HuH-7.5 (cell line): ENCODE measurements at places on chromosomes 3 and 15.

- no peak for DNase-seq
Observed at GRCh38 chr3:42298259-42298658, 32.3 kb upstream of the CCK start.

- DNase-seq = no peak
Observed at GRCh38 chr3:82194870-82195269, 433.4 kb upstream of the GBE1 start.

GRCh38 chr3:71176366-71176765 lies 407.2 kb downstream of the FOXP1 start:
- no peak for DNase-seq

DNA sequence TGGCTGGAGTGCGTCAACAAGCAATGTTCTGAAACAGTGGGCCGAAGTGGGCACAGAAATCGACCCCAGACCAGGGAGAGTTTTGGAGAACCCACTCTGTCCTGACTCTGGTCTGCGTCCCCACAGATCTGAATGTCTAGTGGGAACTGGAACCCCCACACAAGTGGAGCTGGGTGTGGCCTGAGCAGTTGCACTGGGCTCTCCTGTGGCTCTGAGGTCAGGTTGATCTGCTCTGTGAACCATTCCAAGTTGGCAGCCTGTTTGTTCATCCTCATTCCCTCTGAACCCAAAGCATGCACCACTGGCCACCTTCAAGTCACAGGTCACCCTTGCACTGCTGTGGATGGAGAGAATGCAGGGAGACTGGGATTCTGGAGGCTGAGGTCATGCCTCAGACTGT lies 60.5 kb downstream of the STARD5 start:
- DNase-seq = no peak

GRCh38 chr15:73941044-73941443 lies 14.8 kb downstream of the LOXL1 start:
- no peak for DNase-seq

DNA sequence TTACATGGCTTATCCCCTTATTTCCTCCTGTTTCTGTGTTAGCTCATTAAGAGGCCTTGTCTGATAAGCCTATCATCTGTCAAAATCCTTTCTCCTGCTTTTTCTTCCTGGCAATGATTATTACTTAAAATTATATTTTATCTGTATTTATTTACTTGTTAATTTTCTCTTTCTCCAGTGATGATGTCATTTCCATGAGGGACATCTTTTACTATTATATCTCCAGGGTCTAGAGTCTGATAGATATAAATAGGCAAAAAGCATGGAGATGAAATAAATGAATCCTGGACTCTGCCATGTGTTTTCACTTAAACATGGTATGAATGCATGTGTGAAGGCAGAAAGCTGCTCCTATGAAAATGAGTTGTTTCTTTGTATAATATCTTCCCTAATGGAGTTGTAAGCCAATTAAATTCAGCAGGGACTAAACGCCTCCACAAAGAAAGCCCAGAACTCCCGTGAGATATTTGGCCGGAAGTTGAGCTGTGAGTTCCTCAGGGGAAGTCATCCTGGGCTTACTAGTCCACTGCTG lies 375.2 kb downstream of the TUSC7 start:
- DNase-seq = no peak

DNA sequence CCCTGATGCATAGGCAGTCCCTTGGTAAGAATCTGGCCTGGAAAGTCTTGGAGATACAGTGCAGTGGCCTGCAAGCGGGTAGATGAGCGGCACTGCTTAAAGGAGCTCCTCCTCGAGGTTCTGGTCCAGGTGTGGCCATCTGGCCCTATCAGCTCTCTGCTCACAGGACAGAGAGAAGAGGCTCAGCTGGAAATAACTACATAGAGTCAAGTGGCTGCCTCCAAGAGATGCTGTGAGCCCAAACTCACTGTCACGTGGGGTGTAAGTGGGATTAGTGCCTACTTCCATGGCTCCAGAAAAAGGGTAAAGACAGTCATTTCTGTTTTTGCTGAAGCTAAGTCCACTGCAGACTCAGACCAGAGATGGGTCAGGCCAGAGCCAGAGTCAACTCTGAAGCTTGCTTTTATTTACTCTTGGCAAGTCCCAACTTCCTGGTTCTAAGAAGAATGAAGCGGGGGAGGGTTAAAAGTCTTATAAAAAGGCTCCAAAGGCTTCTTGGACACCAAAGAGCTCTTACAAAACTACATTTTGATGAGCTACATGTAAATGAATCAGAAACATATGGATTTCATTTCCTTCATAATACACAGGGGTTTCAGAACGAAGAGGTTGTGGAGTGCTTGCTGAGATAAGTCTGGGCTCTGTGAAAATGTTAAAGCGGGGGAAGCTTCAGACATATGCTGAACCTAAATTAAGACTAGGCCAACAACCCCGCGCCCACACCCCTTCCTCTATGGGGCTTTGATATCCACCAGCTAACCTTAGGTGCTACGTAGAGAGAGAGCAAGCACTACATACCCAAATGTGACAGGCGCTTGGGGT lies 77.1 kb downstream of the PDZRN3 start:
- no peak for DNase-seq
